Vein endothelial cell (primary cell): ENCODE measurements at places on chromosomes 7 and 10. TPM values are rescaled to one million over a fixed set of nuclear protein-coding genes. Genes with fewer than 3 reads are reported as not detected.

The ITGA8 gene
- total RNA-seq: under 0.01 and 0.57 TPM in 2 replicates

The ANKRD1 gene
- total RNA-seq: 528 and 752 TPM in 2 replicates

The PALD1 gene
- 125 and 130 TPM in 2 replicates for total RNA-seq

The GIMAP4 gene
- 134 and 166 TPM in 2 replicates for total RNA-seq

The VPS37D gene
- 2.5 and 3.9 TPM in 2 replicates for total RNA-seq

The RASSF4 gene
- 7.5 and 10.8 TPM in 2 replicates for total RNA-seq
